ENCODE measurements at places on chromosomes 3 and 15.

DNA sequence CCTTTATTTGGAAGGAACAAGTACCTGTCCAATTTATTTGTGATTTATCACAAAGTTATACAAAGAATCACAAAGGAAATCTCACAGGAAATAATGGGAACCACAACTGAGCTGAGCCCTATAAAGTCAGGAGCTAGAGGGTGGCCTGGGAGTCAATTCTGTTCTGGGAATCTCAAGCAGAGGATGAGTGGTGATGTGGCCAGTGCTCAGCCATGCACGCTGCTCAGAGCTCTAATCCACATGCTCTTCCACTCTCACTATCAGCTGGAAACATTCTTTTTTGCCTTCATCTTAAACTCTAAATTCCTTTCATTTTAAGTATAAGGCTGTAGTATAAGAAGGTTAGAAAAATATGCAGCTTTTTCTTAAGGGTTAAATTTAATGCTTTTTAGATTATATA, 36.6 kb downstream of the UACA start:
- DNase-seq, result no peak

DNA sequence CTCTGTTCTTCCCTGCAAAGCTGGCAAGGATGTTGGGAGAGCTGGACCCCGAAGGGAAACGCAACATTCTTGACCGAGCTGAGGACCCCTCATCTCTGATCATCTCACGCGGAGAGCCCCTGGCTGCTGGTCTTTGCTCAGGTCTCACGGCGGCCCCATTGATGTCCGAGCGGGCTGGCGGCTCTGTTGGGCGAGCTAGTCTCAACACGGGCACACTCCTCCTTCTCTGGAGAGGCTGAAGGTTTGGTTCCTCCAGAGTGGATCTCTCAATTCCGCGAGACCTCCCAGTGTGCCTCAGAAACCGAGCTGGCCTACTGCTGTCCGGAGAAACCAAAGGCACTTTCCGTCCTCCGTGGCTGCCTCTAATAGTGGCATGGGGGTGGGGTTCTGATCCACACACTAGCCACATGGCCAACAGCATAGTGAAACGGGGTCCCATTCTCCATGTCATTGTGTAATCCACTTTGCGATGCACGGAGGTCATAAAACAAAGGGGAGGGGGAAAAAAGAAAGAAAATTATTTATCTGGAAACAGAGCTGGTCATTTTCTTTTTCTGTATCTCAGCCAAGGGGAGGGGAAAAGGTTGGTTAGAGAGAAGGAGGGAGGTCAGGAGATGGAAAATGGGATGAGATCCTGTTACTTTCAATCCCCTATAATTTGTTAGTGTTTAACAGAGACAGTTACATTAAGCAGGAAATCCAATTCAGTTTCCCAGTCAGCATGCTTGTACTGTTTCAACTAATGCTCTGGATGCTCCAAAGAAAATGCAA, 1.3 kb downstream of the CCDC80 start:
- DNase-seq, result no peak

DNA sequence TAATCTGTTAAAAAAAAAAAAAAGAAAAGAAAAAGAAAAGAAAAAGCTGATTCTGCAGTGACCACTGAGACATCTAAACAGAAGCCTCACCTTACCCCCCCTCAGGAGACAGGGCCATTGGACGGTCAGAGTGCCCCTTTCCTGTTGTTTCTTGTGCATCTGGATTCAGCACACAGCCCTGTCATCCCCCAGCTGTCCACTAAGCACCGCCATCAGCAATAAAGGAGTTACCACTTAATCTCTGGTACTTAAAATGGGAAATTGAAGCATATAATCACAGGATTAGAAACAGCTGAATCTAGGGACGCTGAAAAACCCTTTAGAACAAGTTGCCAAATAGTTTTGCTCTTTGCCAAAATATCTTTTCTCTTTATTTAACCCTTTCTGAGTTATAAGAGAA, 62.5 kb downstream of the TRIM69 start:
- no peak for DNase-seq

GRCh38 chr3:82641701-82642100, 880.3 kb upstream of the GBE1 start:
- DNase-seq, result no peak

DNA sequence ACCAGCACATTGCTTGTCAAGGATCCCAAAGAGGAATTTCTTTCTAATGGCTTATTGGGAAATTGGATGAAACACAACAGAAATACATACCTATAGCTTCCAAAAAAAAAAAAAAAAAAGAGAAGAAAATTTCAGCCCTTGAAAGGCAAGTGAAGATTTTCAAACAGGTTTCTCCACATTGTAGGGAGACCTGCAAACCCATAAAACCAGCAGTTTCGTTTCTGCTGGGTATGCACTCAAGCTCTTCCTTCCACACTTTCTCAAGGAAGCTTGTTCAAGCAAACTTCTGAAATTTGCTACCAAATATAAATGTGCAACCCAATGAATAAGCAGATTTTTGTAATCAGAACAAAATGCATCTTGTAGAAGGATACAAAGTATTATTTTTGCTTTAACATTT, 15.9 kb upstream of the SH3BP5 start:
- DNase-seq, result no peak

DNA sequence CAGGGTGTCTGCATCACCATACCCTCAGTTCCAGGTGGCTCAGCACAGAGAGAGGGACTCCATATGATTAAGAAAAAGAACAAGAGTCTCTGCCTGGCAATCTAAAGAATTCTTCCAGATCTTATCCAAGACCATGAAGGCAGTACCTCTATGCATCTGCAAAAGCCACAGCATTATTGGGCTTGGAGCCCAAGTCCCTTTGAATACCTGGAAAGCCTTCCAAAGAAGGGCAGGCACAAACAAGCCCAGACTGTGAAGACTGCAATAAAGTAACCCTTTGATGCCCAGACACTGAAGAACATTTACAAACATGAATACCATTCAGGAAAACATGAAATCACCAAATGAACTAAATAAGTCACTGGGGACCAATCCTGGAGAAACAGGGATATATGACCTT, 60.9 kb upstream of the DIPK2A start:
- DNase-seq, result no peak

- no peak for DNase-seq
These were observed 39.7 kb downstream of the CYP11A1 start for GRCh38 chr15:74327756-74328155.

DNA sequence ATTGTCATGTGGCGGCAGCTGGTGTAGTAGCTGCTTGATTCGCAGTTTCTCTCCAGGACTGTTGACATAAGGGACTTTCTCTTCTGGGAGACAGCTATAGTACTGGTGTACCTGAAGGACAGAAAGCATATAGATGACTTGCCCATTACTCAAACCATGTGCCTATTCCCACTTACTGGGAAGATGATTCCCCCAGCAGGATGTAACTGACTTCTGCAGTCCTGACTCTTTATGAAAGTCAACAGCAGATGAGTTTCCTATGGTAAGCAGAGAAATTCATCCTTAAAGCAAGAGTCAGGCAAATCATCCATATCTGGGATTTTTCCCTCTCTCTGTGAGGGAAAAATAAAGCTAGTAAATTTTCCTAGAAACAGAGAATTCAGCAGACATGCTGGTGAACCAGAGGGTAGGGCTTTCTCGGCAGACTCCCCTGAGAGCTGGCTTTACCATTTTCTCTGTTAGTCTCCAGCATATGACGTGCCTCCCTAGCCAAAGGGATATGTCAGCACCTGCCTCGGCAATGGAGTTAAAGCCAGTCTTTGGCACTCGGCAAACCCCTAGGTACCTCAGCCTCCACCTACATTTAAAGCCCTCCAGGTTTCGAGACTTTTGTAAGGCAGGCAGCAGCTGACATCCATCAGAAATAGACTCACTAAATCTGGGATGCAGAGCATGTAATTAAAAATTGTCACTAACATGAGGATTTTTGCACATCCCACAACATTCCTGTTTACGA, 62.1 kb downstream of the PRICKLE2 start:
- no peak for DNase-seq

DNA sequence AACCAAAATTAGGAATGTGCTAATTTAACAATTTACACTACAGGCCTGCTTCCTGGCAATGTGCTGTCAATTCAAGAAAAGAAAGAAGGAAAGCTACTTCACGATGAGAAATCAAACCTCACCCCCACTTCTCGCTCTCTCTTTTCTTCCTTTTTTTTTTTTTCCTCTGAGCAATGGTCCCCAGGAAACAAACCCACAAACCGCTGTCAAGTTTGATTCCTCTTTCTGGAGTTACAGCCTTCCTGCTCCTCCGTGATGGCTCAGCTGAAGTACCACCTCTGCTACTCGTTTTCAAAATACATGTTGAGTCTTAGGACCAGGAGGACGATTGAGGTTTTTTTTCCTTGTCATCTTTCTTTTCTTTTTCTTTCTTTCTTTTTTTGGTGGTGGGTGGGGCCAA, 3.4 kb upstream of the TRIM71 start:
- no peak for DNase-seq

DNA sequence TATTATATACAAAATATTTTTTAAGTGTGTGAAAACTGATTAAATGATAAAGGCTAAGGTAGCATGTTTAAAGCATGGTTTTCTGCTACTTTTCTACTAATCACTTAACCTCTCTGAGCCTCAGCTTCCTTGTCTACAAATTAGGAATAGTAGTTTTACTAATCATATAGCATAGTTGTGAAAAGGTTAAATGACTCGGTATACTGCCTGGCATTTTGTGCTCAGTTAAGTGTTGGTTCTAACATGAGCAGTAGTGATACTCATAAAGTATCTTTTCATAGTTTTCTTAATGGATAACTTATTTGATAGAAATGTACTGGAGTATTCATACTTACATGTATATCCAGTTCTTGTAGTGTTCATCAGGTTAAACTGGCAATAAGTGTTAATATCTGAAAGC, 13.6 kb downstream of the RASA2 start:
- no peak for DNase-seq

DNA sequence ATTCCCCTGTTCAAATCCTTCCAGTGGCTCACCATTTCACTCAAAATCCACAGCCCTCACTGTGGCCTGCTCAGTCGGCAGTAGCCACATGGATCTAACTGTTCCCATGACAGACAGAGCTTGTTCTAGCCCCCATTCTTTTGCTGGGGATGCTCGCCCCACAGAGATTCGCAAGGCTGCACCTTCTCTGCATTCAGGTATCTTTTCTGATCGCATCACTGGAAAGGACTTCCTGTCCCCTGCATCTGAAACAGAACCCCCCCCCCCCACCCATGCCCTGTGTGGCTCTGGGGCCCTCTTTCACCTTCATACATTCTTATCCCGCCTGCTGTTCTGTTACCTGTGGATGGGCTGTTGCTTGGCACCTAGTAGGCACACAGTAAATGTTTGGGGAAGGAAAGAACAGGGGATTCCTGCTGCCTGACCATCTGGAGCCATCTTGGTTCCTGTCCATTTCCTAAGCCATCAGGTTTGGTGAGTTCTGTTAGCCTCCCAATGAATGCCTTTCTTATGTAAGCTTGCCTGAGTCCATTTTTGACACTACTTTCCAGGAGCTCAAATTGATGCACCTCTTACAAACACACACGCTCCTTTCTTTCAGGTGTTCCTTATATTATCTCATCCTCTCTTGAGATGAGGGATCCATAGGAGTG, 42.9 kb upstream of the PGPEP1L start:
- DNase-seq, result no peak

DNA sequence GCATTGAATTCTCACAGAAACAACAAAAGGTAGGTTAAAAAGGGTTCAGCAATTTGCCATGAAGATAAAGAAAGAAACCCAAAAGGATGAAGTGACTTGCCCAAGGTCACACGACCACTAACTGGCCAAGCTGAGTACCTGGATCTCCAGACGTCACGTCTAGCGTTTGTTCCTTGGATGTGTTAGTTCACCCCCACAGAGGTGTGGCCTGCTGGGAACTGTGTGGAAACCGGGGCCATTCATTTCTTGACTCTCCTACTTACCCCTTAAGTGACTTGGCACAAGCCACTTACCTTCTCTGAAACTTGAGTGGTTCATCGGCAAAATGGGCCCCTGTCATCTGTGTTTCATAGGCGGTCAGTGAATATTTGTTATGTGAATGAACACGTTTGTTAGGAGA, 244.3 kb upstream of the SLCO3A1 start:
- DNase-seq, result no peak

DNA sequence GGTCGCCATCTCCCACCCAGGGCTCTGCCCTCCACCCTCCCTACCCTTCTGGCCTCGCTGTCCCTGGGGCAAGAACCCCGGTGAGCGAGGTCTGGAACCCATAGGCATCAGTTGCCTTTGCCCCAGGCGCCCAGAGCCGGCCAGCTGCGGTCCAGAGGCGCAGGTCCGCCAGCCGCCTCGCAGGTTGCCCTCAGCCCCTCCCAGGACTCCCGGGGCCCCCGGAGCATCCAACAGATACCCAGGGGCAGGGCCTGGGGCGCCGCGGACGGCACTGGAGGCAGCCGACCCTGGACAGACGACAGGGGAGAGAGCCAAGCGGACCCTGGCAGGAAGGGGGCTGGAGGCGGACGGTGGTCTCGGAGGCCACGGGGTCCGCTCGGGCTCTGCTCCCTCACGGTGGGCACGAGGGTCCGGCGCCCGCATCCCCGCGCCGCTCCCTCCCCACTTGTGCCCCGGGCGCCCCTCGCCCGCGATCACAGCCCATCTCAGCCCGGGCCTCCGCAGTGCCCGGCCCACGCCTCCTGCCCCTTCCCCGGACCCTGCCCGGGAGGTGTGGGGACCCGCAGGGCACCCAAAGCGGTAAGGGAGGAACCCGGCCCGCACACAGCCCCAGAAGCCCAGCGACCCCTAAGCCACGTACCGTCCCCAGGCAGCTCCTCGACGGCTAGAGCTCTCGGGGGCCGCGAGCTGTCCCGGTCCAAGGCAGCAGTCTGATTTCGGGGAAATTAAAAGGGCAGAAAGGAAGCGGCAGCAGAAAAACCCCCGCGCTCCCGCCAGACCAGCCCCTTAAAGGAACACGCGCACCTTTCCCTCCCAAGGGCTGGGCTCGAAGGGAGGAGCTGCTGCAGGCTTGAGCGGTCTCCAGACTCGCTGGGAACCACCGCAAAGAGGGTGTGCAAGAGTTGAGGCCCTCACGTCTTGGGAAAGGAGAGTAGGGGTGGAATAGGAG, at the start of gene HAPLN3:
TSS of gene HAPLN3 (minus strand) at position 726 of the 949 bp plus-strand sequence. CDS start 8,246 bp downstream, outside the sequence.
- DNase-seq, result no peak

DNA sequence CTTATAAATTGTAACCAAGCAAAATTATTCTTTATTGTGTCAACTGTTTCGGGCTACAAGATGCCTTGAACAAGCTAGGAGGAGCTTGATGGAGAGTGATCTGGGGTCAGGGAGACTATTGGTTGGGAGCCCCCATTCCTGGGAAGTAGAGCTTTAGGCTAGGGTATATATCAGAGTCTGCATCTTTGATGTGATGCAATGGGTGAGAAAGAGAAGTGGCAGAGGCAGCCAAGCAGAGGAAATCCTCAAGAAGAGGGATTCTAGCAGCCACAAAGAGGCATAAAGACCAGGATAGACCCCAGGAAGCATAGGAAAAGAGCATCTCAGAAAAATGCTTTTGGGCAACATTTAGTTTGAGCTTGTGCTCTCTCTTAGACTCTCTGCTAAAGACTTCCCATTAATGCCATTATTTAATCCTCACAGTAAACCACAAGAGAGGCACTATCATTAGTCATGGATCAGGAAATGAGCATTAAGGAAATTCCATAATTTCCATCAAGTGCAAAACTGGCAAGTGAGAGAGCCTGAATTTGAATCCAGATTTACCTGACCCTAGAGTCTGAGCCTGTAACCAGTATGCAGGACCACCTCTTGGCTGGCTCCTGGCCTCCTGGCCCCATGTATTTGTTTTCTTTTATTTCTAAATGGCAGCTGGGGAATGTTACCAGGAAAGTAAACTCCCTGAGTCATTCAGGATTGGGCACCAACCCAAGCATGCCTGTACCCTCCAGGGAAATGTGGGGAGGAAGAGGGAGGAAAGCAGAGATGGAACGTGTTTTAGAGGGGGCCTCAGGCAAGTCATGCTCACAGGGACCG, 118.7 kb downstream of the RPL22L1 start:
- no peak for DNase-seq

GRCh38 chr3:149970716-149971402, at the start of gene PFN2:
Gene PFN2, minus strand, starts transcription at chr3:149970895. Its CDS starts 39 bp downstream, at chr3:149970856.
- DNase-seq, result no peak

All from NCI-H187 treated with DMSO at 0.1 percent for 48 hours (cell line).